ENCODE measurements at places on chromosomes 6 and 20.

- DNase-seq = no peak
These were observed 18.4 kb upstream of the FLRT3 start for GRCh38 chr20:14355791-14356190.

- DNase-seq = no peak
These were observed 238.6 kb downstream of the LRFN2 start for GRCh38 chr6:40348591-40348990.

- no peak for DNase-seq
These were observed 105.8 kb downstream of the MAFB start for GRCh38 chr20:40583205-40583604.

DNA sequence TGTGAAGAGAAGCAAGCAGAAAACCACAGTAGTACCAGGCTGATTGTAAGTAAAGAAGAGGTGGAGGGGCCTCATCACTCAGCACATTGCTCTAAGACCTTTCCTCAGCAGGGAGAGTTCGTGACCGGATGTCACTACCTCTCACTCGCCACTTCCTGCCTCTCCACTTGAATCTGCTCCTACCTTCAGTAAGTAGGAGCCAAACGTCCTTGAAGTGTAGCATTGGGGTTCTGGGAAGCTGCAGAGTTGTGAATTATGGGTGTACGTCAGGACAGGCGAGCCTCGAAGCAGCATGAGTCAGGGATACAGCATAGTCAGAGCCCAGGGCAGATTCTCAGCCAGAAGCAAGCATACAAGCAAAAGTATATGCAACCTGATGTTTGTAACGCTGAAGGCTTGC lies 224.9 kb downstream of the PHACTR1 start:
- no peak for DNase-seq

GRCh38 chr6:20877008-20877937 lies 343.0 kb downstream of the CDKAL1 start:
- DNase-seq = no peak

GRCh38 chr6:137496368-137496767 lies 2.2 kb upstream of the OLIG3 start:
- no peak for DNase-seq

DNA sequence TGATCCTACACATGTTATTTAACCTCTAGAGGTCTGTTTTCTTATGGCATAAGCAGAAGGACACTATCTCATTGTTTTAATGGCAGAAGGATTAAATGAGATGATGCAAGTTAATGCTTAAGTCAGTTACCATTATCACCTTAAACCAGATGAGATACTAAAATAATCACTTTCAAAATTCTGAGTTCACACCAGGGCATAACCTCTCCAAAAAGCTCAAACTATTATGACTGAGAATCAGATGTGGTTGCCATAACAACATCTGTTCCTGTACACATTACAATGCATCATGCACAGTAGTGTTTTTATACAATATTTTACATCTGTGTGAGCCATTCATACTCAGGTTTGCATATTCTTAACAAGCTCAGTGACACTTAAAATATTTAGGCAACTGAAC lies 10.2 kb downstream of the ADNP start:
- DNase-seq = no peak

GRCh38 chr6:167212713-167213005 lies 54.9 kb upstream of the GPR31 start:
- DNase-seq = no peak

GRCh38 chr20:22795871-22796270 lies 211.5 kb upstream of the FOXA2 start:
- DNase-seq = no peak

GRCh38 chr20:10495173-10495572 lies 60.1 kb downstream of the SLX4IP start:
- no peak for DNase-seq

DNA sequence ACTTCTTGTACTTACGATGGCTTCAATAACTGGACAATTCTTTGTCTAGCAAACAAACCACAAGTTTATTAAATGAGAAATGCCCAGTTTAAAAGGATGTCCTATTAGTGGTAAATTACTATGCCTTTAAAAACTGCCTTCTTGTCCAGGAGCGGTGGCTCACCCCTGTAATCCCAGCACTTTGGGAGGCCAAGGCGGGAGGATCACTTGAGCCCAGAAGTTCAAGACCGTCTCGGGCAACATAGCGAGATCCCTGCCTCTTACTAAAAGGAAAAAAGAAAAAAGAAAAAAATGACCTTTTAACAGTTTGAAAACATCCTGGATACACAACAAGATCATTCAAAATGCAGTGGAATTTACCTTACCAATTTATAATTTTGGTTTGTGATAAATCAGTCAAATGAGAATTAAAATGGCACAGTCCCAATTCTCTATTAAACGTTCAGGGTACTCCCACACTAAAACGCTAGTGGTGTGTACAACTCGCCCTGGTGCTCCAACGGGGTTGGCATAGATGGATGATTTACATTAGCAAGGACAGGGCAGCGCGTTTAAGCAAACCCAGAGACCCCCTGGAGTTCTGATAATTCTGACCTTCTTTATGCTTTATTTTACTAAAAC lies 2.3 kb downstream of the ZBTB2 start:
- no peak for DNase-seq

GRCh38 chr6:109121411-109121810 lies 26.1 kb downstream of the CEP57L1 start:
- DNase-seq = no peak

GRCh38 chr6:13253272-13253671 lies 75.1 kb downstream of the TBC1D7 start:
- DNase-seq = no peak

DNA sequence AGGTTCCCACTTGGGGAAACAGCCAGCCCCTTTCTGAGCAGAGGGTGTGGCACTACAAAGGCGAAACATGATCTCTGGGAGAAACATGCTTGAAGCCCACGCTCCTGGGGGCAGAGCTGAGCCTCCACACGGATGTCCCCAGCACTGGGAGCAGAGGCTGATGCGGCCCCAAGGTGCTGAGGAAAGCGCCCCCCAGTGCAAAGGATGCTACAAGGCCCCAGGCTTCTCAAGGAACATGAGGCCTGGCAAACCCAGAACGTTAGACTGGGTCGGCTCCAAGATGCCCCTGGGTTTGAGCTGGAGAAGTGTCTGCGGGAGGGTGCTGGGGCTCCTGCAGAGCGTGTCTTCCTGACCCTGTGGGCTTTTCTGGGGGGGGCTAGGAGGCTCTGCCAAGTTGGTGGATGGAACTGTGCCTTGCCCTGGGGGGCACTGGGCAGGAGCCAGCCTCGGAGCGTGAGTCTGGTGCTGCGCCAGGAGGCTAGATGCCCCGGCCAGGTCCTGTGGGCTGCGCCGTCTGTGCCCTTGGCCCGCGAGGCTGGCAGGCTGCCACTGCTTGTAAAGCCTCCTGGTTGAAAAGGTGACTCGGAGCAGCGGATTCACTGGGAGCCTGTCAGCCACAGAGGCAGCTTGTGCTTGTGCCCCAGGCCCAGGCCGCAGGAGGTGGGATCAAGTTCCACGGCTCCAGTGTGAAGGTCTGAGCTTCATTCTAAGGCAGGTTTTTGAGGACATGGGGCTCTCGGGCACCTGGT lies 8.1 kb downstream of the SYNJ2 start:
- DNase-seq = no peak

DNA sequence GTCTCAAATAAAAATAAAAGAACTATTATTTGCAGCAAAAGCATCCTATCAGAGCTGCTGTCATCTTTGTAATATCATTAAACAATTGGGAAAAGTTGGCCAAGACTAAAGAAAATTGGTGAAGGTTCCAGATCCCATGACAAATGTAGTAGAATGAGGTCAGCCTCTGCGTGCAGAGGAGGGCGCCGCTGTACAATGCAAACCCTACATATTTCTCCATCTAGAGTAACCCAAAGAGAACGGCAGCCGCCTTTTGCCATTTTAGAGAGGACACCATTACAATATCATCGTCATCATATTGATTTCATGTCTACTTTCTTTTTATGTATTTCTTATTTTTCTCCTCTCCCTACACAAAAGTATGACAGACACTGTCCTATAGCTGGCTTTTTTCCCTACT lies 59.5 kb downstream of the ZMYND8 start:
- DNase-seq = no peak

- no peak for DNase-seq
These were observed 209.8 kb upstream of the PROKR2 start for GRCh38 chr20:5526516-5526915.

GRCh38 chr6:140572867-140573266 lies 1198.4 kb upstream of the CITED2 start:
- DNase-seq = no peak

DNA sequence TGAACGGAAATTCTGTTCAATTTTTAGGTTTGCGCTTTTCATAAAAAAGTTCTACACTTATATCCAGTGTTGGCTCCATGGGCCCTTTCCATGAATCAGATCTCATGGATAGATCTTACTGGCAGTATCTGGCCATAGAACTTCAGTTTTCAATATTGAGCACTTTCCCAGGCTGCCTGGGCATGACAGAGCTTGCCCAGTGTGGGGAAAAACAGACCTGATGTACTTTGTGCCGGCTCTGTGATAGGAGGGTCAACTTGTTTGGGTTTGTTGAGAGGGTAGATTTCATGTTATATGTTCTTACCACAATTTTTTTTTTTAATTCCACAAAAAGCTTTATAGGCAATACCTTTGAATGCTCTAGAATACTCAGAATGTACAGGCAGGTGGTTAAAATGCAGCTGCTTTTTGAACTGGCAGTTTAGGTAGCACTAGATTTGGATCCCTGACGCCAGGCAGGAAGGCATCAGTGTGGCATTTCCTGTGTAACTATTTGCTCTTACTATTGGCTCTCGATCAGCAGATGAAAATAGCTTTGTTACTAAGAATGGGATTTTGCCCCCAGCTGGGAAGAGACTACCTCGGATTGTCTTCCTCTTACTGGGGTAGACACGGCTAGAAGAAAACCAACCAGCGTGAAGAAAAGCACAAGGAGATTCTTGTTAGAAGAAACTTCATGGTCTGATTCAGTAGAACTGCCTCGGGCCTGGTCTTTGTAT lies 404.9 kb upstream of the SOX4 start:
- DNase-seq = no peak

- no peak for DNase-seq
These were observed 28.9 kb downstream of the ILRUN start for GRCh38 chr6:34667481-34668238.

DNA sequence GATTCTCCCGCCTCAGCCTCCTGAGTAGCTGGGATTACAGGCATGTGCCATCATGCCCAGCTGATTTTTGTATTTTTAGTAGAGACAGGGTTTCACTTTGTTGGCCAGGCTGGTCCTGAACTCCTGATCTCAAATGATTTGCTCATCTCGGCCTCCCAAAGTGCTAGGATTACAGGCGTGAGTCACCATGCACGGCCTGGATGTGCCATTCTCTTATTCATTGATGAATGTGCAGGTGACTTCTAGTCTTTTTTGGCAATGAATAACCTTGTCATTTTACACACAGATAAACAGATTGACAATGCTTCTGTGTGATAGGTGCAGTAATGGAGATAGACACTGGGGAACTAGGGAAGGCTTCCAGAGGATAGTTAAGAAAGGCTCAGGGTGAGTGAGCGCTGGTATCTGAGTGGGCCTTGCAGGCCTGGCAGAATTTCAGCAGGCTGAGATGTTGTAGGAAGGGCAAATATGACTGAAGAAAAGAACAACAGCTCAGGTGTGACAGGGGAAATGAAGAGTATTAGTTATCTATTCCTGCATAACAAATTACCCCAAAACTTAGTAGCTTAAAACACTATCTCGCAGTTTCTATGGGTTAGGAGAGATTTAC lies 23.3 kb downstream of the PPARD start:
- no peak for DNase-seq

DNA sequence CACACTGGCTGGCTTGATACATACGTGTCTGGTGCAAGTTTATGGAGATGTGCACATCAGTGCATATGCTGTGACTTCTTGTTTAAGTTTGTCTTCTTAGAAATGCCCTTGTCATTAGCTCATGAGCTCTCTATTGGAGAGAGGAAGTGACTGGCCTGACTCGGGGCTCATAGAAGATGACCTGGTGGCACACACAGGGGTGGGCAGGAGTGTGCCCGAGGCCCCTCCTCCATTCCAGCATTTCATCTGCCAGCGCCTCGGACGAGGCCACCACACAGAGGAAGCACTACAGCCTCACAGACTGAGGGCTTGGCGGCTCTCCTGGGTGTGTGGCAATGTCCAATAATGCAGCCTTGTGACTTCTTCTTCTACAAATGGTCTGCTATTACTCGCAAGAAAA lies 109.7 kb downstream of the FAM120B start:
- DNase-seq = no peak

- DNase-seq = no peak
These were observed 33.5 kb upstream of the MCM9 start for GRCh38 chr6:118968416-118968815.

DNA sequence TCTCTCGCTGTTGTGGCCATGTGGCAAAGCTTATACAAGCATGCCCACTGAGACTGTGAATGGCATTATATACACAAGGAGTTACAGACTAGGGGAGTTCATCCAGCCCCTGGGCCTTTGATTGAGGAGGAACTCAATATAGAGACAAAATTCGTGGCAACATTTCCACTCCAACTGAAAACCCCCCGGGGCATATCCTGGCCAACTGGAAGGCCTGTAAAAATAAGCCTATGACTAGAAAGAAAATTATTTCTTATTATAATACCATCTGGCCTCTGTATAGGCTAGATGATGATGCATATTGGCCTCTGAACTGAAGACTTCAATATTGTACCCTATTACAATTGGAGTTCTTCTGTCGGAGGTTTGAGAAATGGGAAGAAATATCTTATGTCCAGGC lies 175.5 kb upstream of the GJE1 start:
- DNase-seq = no peak

DNA sequence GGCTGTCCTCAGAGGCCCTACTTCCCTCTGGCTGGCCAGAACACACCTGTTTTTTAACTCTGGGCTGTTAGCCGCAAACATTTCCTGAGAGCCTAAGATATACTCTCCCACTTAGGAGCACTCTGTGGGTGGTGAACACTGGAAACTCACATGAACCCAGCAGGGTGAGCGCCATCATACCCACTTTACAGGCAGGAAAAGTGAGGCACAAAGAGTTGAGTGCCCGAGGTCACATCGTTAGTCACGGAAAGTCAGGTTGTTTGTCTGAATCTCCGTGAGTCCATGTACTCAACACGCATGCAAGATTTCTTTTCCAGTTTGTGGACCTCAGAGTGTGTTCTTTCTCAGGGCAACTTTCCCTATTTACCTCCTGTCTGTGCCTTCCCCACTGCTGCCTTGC lies 1.9 kb downstream of the BAK1 start:
- DNase-seq = no peak

DNA sequence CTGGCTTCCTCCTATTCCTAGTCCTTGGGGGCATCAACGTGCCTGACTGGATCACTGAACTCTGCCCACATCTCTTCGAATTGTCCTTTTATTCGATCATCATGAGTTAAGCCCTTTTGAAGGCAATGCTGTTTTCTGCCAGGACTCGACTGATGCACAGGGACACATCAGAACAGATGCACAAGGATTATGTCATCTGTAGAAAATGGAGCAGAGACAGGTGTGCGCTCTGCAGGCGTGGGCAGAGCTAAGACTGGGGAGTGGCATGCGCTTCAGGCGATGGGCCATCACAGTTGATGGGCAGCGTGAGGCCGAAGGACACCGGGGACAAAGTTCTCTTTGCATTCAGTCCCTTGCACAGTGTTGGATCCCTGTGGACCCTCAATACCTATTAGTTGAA lies 13.1 kb downstream of the GABRR1 start:
- no peak for DNase-seq
